ENCODE measurements at places on chromosomes 6 and 20.

GRCh38 chr20:23225407-23226060 lies 125.1 kb upstream of the NXT1 start:
- peak; percentile 22 for DNase-seq

GRCh38 chr6:30074331-30075093 lies 1.1 kb downstream of the RNF39 start:
- DNase-seq = no peak

DNA sequence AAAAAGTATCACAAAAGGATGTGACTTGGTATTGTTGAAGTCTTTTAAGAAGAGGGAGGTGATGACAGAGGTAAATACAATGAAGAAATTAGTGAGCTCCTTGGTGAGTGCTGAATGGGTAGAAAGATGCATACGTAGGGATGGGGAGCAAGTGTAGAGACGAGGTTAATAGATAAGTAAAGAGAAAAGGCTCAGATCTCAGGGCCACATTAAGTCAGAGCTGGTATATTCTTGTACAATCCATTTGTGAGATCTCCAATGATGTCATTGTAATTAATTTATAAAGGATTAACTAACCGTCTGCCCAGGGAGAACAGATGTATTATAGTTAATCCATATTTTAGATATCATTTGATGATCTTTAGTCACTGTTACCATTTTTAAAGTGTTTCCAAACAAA lies 43.4 kb downstream of the SMPDL3A start:
- DNase-seq = no peak

DNA sequence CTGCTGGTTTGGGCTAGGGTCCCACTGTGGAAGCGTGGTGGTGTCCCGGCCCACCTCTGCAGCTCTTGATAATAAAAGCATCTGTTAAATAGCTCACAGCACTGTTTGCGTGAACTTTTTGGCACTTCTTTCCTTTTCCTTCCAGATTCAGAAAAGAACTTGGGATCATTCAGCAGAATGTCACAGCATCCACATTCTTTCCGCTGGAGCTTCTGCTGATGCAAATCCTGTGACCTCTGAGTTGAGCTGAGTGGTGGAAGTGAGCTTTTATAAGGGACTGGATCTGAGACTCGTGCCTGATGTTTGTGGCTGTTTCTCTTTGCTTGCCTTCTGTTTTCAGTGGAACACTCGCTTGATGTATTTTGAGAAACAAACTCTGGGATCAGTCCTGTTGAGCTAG lies 3.9 kb downstream of the OSBPL2 start:
- DNase-seq = no peak
